ENCODE measurements at places on chromosomes 3 and 15.
A peak's percentile ranks its signal among the peaks of the same experiment; 100 is the strongest.

- no peak for DNase-seq
Measured at GRCh38 chr3:121998611-121999473, 23.2 kb downstream of the ILDR1 start.

- DNase-seq, result no peak
Measured at GRCh38 chr15:50425219-50425618, 1.0 kb downstream of the USP8 start.

GRCh38 chr15:39180483-39180933 lies 400.4 kb upstream of the THBS1 start:
- no peak for DNase-seq

DNA sequence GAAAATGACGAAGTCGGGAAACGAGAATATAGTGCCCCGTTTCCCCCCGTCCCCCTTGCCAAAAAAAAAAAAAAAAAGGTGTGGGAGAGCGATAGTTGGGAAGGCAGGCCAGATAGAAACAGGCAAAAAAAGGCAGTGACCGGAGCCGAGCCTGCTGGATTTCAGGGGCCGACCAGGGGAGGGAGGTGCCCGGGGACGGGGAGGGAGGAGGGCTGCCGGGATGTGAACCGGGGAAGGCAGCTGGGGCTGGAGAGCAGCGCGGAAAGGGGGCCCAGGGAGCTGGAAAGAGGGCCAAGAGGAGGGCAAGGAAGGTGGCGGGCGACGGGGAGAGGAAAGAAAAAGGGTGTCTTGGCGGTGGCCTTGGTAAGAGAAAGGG lies 837 bp downstream of the LRRN1 start:
- no peak for DNase-seq

DNA sequence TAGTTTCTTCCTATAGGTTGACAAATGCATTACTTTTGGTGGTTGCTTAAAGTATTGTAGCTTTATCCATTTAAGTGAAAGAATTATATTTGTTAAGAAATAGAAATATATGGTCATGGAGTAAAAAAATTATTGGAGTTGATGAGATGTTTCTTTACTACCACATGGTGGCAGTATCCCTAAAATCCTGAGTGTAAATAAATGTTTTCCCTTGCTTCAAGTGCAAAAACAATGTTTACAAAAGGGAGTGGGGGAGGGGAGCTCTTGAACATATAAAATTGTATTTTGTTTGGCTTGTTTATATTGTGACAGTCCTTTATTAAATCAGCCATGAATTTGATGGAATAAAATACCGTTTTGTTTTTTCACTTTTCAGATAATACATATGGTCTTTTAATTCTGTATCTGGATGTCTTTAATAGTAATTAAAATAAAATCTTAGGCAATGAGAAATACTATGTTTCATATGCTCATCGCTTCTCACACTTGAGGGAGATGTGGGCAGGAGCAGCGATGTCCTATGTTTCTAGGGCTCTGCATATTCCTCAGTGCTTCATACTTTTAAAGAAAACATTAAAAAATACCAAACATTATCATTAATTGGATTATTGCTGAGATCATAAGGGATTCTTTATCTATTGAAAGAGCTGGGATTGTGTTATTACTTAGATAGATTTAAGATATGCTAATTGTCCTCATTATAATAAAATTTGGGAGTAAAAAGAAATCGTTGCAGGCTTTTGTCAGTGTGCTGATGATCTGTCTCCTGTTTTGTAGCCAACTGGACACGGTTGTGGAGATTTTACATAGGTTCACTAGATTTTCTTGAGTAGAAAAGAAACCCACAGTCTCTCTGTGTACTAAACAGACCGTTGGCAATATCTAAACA lies 349.7 kb downstream of the TUSC7 start:
- peak; percentile 77 for DNase-seq

DNA sequence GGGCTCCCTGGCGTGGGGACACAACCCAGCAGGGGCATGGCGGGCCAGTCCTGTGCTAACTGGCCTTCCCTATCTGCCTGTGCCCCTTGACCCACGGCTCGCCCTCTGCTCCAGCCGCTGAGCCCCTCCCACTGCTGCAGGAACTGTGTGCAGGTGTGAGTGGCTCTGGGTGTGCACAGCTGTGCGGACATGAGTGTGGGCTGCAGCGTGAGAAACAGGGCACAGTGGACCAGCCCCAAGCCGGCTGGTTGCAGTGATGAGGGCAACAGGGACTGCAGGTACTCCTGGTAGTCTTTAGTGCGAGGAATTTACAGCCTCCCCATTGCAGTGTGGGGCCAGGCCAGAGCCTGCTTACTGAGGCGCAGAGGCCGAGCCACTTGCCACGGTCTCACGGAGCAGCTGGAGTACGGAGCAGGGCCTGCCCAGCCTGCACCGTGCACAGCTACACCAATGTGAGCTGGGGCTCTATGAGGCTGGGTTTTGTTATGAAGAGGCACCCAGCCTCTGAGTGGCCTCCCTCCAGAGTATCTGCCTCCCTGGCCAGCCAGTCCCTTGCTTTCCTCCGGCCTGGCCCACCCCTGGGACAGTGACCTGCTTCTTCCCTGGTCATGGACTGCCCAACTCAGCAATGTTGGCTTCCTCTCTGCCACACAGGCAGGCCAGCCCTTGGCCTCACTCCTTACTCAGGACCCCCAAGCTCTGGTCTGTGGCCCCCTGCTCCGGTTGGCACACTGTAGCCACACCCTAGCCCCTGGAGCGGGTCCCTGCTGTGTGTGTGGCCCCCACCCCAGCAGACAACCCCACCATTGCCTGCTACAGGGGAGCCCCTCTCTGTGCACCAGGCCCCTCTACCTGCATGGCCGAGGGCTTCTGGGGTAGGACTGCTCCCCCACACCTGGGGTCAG lies 47.8 kb downstream of the PLXNA1 start:
- no peak for DNase-seq
